PC-3 (cell line): ENCODE measurements at places on chromosomes 16 and 17.
A peak's percentile ranks its signal among the peaks of the same experiment; 100 is the strongest.

DNA sequence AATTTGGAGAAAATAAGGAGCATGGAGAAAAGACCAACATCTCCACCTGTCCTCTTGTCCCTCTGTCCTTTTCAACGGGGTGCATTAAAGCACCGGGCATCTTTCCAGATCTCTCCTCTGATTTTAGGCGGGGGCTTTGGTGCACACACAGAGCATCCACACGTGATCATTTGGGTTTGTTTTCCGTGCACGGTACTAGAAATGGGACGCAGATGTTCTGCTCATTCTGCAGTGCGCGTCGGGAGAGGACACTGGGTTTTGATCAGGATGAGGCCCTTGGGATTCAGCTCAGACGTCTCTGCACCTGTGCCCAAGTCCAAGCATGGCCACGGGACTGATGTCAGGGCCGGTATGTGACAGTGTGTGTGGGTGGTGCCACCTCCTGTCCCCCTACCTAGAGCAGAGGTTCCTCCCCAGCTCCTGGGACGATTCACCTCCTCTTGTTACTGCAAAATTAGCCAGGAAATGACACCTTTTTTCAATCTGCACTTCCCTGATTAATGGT, 31.9 kb downstream of the PDIA2 start:
- DNase-seq = no peak

DNA sequence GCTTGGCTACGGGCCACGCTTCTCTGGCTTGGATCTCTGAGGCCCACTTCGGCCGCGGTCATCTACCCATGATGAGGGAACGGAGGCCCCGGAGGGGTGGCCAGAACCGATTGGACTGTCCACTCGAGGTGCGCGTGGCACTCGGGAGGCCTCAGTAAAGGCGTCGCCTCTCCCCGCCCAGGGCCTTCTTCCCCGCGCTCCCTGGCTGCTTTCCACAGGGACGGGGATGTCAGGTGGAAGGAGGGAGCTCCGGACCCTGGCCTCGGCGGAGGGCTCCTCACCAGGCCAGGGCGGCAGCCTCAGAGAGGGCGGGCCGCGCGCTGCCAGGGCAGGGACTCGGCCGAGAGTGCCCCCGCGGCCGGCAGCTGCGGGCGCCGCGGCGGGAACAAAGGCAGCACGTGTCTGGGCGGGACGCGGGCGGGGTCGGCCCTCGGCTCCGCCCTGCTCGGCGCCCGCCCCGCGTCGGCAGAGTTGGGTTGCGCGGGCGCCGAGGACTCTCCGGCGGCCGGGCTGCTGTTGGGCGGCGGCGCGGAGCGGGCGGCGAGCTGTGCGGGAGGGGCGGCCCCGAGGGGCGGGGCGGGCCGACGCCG, 587 bp upstream of the CDK5R1 start:
- peak; percentile 73 for DNase-seq

DNA sequence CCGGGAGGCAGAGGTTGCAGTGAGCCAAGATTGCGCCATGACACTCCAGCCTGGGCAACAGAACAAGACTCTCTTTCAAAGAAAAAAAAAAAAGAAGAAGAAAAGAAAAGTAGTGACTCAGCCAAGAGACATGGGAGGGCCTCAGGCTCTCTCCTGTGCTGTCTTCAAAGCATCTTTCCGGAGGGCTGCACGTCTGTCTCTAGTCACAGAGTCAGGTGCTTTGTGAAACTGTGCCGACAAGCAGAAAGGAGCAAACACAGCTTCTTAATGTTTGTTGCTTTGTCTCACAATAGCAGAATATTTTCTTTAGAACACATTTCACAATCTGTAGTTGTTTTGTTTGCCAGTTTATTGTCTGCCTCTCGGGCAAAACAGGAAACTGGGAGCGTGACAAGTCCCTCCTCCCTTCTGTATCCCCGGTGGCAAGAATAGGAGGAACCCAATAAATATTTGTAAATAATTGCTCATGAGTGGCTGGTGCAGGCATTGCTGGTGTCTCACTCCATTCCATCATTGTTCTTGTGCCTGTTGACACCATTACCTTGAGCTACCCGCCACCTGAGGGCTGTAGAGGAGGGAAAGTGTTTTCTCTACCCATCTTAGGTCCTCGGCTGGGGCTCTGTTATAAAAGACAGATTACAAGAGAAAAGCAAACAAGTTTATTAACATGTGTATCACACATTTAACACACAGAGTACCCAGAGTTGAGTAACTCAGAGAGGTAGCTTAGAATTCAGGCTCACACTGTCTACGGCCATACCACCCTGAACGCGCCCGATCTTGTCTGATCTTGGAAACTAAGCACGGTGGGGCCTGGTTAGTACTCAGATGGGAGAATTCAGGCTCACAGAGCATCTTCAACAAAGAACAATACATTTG, 5.5 kb downstream of the GAST start:
- peak; percentile 57 for DNase-seq

- DNase-seq = no peak
Observed at GRCh38 chr17:75063626-75064025, 16.6 kb downstream of the KCTD2 start.

GRCh38 chr17:66542129-66542966, 239.9 kb downstream of the PRKCA start:
- DNase-seq = peak; percentile 66

GRCh38 chr16:70434484-70435260, 4.2 kb downstream of the ST3GAL2 start:
- no peak for DNase-seq

DNA sequence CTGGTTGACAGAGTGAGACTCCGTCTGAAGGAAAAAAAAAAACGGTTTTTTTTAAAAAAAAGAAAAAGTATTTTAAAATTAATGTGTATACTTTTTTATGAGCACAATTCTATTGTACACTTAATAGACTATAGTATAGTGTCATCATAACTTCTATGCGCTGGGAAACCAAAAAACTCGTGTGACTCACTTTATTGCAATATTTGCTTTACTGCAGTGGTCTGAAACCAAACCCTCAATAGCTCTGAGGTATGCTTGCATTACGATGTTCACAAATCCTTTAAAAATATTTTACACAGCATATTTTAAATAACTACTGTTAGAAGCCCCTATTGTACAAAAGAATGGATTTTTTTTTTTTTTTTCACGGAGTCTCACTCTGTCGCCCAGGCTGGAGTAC, 12.4 kb upstream of the MAP2K6 start:
- DNase-seq = peak; percentile 98

GRCh38 chr17:29412780-29413565, 22.8 kb downstream of the TAOK1 start:
- peak; percentile 43 for DNase-seq

DNA sequence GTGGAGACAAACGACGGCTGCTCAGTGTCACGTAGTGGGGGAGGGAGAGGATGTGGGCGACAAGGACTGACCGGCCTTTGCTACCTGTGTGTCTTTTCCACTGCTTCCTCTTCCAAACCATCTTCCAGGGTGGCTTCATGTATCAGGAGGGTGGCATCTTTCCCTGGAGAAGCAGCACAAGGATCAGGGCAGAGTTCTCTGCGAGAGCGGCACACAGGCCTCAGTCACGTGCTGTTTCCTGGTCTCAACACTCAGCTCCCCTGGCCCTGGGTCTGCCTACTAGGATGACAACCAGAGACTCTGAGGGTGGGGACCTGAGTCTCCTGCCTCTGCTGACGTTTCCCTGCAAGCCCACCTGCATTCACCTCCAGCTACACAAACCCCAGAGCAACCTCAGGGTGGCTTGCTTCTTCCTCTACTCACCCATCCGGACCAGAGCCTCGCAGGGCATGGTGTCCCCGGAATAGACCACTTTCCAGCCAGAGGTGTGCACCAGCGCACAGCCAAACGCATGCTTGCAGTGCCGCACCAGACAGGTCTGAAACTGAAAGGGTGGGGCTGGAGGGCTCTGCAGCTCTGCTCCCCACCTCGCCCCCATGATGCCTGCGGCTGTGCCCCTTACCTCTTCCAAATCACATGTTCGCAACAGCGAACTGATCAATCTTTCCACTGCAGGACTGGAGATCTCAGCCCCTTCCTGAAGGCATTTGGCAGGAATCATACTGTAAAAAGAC, 23.3 kb downstream of the ELAC2 start:
- DNase-seq = no peak

DNA sequence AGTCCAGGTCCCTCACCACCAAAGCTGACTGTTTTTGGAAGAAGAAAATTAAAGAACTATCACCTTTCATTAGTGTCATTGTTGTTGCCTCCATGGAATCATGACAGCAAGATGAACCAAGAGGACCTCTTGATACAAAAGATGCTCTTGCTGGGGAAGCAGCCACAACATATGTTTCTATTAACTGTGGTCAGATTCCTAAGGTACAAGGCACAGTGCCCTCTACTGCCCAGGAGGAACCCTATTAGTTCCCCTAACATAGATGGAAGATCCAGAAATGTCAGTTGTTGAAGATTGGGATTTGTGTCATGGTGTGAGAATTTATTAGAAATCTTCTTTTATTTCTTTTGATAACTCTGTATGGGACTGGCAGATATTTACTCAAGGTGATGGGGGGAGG, 188.2 kb upstream of the ANKFN1 start:
- no peak for DNase-seq

GRCh38 chr17:81432941-81433340, 37.7 kb downstream of the BAHCC1 start:
- DNase-seq = peak; percentile 49

GRCh38 chr16:69064124-69064763, 41.2 kb upstream of the HAS3 start:
- peak; percentile 86 for DNase-seq

DNA sequence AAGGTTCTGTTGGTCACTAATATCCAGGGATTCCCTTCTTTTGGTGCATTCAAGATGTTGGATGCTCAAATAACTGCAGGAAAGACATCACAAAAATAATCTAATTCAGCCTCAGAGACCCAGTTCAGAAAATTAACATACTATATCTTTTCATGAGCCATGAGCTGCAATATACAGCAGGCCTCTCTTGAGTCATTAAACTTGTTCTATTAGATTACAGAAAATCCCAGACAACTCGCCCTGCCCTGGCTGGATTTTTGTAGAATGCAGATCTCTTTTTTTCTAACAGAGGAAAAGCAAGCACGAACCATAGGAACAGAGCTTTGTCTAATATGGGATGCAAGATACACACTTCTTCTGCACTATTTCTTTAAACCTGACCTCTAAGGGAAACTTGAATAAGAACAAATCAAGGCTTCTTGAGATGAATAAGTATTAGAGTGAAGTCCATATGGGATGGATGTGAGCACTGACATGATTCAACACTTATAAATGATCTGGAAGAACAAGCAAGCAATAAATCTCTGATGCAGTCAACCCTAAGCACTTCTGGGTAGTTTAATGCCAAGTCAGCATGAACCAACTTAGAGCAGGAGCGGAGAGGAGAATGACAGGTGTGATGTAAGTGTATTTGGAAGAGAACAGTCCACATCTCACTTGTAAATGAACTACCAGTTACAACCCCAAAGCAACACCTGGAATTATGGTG, 70.7 kb upstream of the GNAO1 start:
- DNase-seq = no peak

DNA sequence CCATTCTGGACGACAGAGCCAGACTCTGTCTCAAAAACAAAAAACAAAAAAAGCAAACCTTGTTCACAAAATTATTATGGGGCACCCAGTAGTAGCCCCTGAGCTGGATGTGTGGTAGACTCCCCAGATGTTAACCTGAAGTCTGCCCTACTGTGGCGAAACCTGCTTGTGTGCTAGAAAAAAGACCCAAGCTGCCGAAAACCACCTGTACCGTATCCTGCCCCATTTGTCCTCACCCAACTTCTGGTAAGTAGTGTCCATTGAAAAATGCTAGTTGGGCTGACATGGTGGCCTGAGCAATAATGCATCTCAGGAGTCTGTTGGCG, 9.1 kb downstream of the RMI2 start:
- DNase-seq = no peak

DNA sequence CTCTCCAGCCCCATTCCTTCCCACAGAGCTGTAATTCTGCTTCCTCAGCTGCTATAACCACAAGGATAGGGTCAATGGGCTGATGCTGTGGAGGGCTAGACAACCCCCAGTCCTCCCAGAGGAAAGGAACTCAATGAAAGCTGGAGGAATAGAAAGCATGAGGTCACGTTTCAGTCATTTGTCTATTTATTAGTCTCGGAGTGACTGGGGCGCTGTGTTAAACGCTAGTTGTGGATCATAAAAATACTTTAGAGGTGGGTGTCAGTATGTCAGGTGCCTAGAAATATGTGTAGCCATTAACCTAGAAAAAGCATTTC, 787 bp upstream of the CCL3L1 start:
- DNase-seq = no peak

DNA sequence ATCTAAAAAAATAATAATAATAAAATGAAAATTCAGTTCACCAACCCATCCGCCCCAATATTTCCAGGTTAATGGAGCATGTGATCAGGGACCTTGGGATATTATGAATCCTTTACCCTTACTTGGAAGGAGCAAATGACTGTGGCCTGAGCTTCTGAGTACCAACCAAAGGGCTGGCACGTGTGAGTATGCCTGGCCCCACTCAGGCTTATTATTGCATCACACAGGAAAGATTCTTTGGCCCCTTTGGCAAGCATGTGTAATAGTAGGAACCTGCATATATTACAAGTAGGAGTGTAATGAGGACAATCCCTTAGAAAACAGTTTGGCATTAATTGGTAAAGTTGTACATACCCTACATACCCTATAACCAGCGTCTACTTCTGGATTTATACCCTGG, 7.2 kb upstream of the C17orf78 start:
- no peak for DNase-seq

- DNase-seq = peak; percentile 81
Observed at GRCh38 chr17:43839670-43840108, 6.7 kb upstream of the MPP3 start.

GRCh38 chr16:26765087-26765486, 301.6 kb upstream of the C16orf82 start:
- no peak for DNase-seq

GRCh38 chr17:64661976-64662773, at the start of gene SMURF2:
Gene SMURF2, minus strand, starts transcription at chr17:64662307. Its CDS starts 427 bp downstream, at chr17:64661880.
- peak; percentile 74 for DNase-seq

GRCh38 chr17:35088356-35088880, 24.9 kb upstream of the RFFL start:
- no peak for DNase-seq
